ENCODE measurements at places on chromosomes 1 and 21.

- no peak for DNase-seq
These were observed 44.3 kb downstream of the ERICH3 start for GRCh38 chr1:74629283-74629682.

GRCh38 chr1:214584805-214585766 is 17.9 kb upstream of the CENPF start:
- DNase-seq = no peak

- DNase-seq = no peak
These were observed 81.9 kb downstream of the DHRS3 start for GRCh38 chr1:12536023-12536639.

- DNase-seq = no peak
These were observed 279.5 kb downstream of the ZNF326 start for GRCh38 chr1:90274376-90274775.

DNA sequence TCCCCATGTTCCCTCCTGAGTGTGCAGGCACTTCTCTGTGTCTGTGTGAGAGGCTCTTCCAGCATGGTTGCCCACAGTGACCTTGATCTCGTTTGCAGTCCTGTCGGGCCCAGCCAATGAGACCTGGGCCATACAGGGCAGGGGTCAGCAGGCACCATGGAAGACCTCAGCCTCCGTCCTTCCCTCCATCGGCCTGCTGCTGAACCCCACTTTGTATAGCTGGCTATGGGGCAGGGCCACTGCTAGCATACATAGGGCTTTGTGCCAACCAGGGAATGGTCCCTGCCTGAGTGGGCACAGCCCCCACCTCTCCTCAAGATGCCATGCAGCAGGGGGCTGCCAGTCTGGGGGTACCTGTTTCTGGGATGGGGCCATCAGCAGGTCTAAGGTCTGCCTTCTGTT is 3.8 kb downstream of the C1orf35 start:
- DNase-seq = no peak

- no peak for DNase-seq
These were observed 117.4 kb downstream of the DMRTA2 start for GRCh38 chr1:50305808-50306207.

DNA sequence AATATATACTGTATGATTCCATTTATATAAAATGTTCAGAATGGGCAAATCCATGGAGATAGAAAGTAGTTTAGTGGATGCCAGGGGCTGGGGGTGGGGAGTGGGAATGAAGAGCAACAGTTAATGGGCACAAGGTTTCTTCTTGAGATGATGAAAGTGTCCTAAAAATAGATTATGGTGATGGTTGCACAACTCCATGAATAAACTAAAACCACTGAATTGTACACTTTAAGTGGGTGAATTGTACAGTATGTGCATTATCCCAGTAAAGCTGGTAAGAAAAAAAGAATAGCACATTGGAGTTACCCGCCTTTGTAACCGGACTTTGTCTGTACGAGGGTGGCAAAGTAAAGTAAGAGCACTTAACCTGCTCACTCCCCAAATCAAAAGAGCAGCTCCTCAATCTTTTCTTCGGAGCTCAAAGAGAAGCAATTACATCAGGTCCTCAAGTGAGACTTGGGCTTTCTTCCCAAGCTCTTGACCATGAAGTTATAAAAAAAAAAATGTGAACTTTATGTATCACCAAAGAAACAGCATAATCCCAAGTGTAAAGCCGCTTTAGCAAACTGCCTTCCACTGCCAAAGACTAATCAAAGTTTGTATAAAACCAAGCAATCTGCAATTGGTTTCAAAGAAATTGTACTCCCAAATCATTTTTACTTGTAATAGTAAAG is 32.1 kb downstream of the ALDH9A1 start:
- no peak for DNase-seq

- DNase-seq = no peak
These were observed 44.7 kb downstream of the ENAH start for GRCh38 chr1:225608014-225608796.

GRCh38 chr21:32015461-32016139 is 142.8 kb downstream of the HUNK start:
- DNase-seq = no peak

DNA sequence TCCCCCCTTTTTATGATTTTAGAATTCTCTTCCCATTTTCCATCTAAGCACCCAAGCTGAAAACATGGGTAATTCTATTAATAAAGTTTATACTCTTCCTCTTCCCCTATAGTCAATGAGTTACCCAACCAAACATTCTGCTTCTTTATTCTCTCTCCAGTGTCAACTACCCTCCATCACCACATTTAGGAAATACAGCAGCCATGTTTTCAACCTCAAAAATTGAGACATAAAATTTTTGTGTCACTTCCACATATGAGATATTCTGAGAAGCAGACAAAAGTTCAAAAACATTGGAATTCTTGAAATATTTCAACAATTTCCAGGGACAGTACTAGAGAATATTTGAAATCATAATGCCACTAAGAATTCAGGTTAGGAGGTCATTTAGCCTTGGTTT is 64.8 kb upstream of the ATP1A1 start:
- DNase-seq = no peak

DNA sequence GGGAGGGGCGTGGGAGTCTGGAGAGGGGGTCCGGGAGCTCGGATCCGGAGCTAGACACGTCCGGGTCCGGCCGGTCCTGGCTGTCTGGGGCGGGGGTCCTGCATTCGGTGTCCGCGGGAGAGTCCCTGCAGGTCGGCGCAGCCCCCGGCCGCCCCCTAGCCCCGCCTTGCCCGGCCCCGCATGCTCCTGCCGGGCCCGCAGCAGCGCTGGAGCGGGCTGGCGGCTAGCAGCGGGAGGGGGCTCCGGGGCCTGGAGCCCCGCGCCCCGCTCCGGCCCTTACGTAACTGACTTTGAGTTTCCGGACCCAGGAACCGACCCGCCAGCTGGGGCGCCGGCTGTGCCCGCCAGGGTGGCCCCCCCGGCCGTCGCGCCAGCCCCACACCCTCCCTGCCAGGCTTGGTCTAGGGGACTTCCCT is 26.9 kb upstream of the EPB41 start:
- no peak for DNase-seq

GRCh38 chr21:33478182-33478581 is 1.6 kb downstream of the TMEM50B start:
- no peak for DNase-seq

DNA sequence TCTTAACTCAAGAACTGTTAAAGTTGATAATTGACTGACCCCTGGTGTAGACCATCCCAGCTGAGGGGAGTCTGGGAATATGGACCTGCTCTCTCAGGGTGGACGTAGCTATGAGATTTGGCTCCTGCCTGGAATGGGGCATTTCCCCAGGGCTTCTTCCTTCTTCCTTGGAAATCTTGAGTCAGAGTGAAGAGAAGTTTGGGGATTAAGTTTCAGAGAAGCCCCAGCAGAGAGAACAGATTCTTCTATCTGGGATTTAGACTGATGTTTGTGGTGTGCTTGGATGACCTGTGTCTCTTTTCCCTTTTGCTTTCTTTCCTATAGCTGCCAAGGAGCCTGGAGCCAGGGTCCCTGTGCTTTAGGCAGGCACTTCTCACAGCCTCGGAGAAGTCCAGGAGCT is 13.2 kb downstream of the AKR1A1 start:
- no peak for DNase-seq

DNA sequence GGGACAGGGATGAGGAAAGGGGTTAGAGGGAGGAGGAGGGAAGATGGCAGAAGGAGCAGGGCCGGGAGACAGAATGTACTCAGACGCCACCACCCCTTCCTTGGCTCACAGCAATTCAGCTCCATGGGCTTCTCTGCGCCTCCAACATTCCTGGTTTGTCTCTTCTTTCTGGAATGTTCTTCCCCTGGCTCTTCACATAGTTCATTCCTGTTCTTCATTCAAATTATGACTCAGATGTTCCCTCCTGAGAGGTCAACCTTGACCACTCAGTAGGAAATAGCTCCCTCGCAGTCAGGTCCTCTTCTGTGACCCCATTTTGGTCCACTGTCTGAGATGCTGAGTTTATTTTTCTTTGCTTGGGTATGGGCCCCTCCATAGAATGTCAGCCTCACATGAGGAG is 203.2 kb downstream of the C1orf94 start:
- no peak for DNase-seq

GRCh38 chr1:201916649-201917249 is 28.1 kb downstream of the SHISA4 start:
- DNase-seq = no peak

DNA sequence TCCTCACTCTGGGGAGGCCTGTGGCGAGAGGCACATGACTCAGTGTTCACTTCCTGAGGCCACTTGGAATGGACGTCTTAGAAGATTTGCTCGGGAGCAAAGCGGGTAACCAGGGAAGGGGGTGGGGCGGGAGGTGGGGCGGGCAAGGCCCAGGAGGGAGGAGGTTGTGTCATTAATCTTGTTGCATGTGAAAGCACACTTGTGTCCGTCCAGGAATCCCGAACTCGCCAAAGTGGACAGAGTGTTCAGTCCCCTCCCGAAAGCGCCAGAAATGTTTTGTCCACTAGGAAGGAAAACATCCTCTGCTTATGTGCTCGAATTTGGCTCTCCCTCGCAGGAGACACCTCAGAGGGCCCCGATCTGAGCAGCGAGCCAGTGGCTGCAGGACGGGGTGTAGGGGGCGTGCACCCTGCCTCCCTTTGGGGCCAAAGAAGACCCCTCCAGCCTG is 84.2 kb downstream of the SPSB1 start:
- no peak for DNase-seq

GRCh38 chr1:167249702-167250101 is 29.0 kb downstream of the POU2F1 start:
- no peak for DNase-seq

Measured in retinal pigment epithelial cell (primary cell).